ENCODE measurements at places on chromosomes 2 and 18.

DNA sequence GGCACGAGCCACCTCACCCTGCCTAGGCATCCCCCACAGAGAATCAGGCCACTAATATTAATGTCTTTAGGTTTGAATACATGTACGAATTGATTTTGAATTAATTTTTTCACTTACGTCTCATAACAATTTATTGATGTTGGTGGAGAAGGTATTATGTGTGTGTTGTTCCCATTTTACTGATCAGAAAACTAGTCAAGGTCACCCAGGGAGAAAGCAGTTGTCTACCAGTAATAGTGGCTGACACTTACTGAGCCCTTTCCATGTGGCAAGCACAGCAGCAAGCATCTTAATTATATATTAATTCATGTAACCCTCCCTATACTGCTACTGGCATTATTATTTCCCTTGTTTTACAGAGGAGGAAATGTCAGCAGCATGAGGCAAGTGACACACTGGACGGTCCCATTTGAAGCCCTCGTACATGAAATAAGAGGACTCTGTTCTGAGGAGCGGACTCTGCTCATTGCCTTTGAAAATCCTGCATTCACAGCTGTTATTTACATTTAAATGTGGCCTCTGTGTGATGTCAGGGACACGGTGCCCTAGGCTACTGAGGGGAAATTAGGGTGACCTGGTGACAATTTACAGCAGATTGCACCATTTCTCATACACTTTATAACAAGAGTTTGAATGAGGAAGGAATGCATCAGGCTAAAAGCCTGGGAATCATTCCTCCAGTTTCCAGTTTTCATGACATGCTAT, 30.9 kb upstream of the KCNE4 start:
- no peak for DNase-seq

DNA sequence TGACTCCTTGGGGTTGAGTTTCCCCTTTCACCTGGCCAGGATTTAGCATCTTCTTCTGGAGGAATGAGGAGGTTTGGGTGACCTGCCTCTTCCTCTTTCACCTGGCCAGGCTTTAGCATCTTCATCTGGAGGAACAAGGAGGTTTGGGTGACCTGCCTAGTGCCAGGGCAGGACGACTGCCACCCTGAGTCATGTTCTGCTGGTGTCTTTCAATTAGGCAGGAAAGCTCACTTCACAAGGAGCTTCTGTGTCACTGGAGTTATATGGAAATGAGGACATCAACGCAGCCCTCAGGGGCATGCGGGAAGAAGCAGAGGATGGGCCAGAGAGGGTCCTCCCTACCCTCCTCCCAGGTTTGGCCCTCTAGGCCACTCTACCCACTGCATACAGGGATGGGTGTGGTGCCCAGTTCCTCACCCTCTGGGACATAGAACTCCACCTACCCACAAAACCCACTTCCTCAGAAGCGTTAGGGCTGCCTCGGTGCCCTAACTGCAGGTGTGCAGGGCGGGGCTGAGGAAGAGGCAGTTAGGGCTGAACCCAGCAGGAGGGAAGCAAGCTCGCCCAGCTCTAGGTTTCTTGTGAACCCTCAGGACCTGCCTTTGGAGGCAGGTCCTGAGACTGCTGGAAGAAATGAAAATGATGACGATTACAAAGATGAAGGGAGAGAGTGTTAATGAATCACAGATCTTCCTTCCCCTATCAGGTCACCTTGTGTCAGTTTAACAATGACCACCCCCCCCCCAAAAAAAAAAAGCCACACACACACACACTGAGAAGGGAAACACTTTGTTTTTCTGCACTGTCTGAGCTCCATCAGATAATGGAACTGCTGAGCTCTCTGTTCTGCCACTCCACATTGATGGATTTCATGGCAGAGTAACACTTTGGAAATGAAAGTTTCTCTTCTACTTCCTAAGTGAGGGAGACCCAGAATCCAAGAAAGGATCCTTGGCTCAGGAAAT, 71.0 kb downstream of the ARL4C start:
- DNase-seq: no peak

DNA sequence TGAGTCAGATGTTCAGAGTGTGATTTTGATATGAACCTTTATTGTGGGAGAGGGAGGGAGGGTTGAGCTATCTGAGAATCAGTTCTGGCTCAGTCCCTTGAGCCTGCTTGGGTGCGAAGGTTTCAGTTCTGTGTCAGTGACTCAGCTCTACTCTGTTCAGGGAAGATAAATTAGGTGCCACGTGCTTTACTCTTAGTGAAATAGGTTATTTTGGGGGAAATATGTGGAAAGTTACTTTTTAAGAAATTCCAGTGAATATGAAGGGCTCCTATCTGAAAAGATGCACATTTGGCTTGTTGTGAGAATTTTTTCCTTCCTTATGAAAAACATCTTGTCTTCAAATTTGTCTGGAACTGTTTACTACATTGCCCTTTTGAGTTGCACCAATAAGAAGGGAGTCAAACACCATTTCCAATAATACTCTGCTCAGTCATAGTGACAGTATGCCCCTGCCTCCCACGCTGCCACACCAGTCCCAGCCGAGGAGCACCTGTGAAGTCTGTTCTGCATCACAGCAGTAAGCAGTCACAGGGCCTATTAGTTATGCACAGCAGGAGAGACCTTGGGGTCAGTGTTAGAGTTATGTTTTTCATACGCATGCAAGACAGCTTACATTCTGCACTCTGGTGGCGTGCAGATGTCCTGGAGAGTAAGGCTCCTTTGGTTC, 32.8 kb upstream of the DNAH7 start:
- no peak for DNase-seq

DNA sequence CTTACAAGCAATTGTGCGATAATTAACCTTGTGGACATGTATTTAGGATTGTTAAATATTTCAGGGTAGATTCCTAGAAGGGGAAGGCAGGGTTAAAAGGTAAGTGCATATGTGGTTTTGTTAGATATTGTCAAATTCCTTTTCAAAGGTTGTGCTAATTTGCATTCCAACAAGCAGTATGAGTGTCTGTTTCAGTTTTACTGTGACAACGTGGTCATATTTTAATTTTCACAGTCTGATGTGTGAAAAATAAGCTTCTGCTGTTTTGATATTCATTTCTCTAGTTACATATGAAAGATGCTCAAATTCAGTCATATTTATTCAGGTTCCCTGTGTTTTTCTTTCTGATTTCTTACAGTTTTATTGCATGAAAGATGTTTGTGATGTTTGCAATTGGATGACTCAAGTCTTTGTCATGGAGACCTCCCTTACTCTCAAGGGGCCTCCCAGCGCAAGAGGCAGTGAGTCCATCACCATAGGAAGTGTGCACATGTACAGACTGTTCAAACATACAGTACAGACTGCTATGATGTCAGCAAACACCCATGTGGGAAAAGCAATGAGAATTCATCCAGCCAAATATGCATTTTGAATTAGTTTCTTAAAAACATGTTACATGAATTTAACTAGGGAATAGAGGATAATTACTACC, 310.8 kb downstream of the GALR1 start:
- no peak for DNase-seq

DNA sequence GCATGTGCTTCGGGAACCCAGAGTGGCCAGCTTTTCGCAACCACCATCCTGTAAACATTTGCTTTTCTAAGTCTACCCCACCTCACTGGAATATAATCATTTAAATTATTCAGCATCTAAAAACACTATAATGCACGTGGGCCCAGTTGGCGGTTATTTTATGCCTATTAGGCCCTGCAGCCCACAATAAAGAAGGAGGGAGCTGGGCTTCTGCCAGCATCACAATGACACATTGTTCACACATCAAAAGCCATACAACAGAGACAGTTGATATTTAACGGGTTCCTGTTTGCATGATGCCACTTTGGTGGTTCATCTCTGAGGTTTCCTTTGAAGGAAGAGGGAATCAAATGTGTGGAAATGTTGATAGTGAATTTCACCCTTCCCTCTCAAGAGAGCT, 916.0 kb upstream of the CELF4 start:
- DNase-seq: no peak

DNA sequence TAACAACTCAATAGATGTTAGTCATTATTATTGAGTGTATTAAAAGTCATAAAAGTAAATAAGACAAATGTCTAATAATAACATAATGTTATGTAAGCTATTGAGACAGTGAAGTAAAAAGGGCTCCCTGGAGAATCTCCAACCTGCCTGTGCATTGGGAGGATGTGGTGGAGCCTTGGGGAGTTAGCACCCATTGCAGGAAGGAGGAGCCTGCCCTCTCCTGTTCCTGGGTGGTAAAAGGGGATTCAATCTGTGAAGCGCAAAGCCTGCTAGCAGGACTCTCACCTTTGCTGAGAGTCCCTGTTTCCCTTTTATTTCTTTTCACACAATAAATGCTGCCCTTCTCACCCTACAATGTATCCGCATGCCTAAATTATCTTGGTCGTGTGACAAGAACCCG, 206.1 kb downstream of the RAB3GAP1 start:
- no peak for DNase-seq

- no peak for DNase-seq
These were observed 120.8 kb upstream of the CHAC2 start for GRCh38 chr2:53646788-53647187.

DNA sequence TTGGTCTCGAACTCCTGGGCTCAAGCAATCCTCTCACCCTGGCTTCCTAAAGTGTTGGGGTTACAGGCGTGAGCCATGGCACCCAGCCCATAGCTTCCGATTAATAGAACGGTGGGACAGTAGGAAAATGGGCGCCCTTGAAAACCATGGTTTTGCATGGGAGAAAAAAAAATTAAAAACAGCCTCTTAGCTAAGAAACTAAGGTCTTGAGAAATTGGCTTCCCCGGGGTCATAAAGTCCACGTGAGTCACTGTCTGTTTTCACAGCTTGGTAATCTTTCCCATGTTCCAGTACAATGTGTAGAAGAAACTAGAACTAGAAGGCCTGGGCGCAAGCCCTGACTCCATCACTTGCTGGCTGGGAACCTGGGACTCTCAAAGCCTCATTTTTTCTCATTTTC, 20.7 kb downstream of the B3GNT2 start:
- DNase-seq: no peak

DNA sequence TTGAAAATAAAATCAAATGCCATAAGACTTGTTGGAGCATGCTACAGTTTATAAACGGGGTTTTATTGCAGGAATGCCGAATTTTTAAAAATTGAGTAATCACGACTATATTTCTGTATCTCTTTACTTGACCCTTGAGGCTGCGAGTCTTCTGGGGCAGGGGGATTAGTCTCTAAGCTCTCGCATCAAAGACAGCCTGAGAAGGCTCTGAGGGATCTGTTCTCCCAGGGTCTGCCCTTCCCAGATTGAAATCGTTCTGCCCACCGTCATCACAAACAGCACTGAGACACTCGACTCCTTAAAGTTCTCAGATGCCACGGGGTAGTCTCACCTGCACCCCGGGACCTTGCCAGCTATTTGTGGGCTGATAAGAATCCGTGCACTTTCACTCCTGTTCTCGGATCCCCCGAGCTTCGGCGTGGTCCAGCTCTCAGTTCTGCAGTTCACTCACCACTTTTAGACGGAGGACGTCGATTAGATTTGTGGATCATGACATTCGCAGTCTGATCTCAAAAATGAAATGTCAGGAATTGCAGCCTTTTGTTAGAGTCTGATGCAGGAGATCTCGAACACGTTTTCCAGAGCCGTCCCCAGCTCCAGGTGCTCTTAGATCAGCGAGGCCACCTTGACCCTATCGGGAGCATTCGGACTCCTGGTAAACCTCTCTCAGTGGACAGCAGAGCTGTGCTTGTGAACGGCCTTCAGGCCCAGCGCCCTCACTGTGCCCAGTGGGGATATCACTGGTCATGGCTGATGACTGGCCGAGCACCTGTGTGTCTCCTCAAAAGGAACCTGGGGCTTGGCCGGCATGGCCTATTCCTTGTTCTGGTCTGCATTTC, 43.0 kb downstream of the TWIST2 start:
- DNase-seq: no peak

- DNase-seq: peak; percentile 29
These were observed 1.2 kb upstream of the ERFE start for GRCh38 chr2:238157506-238158017.

GRCh38 chr2:143514413-143514812, 385.2 kb downstream of the ARHGAP15 start:
- DNase-seq: no peak

DNA sequence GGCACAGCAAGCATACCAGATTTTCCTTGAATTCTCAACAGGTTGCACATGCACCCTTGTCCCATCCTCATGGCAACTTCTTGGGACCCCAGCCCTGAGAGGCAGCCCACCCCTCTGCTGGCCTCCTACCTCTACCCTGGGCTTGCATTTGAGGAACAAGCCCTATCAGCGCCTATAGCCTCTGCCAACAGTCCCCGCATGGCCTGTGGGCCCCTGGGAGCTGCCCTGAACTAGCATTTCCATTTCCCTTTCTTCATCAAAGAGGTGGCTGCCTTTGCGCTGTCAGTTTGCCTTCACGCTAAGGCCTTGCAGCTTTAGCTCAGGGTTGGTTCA, 5.4 kb upstream of the ZAP70 start:
- DNase-seq: no peak

DNA sequence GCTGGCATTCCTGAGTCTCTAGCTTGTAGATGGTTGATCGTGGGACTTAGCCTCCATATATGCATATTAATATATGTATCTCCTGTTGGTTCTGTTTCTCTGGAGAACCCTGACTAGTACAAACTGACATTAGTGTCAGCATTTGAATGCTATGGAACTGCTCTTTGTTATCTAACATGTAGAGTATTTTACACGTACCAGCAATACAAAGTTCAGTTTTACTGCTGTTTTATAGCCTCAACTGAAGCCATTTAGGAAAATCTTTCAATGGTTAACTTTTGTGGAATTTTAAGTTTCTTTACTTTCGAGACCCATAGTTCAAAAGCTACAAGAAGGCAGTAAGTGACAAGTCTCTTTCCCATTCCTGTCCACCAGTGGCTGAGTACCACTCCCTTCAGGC, 418.4 kb downstream of the NUP35 start:
- no peak for DNase-seq

GRCh38 chr2:120769787-120770120, 34.1 kb downstream of the GLI2 start:
- DNase-seq: no peak

DNA sequence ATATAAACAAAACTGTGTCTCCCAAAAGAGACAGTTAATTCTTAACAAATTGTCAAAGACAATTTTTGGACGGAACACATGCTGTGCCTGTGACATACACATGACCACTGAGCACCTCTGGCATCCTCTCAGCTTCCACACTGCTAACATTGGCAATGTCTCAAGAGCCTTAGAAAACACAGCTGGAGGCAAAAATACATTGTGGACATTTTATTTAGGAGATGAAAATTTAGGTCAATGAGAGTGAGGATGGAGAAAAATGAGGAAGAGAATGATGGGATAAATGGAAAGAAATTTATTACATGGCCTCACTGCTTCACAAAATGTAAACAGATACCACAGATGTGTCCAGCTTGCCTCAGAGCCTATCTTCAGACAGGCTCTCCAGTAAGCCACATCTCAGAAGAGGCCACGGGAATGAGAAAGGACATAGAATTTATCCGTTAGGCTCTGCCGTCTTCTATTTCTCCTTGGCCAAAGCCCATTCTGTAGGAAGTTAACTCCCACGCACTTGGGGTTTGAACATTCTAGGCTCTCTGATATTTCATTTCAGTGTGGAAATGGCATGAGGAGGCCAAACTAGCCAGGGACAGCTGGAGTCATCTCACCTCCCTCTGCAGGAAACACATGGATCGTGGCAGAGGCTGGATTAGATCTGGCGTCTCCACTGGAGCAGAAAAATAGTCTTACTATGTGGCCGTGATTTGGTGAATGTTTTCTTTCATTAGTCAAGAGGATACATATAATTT, 519.4 kb upstream of the DSEL start:
- DNase-seq: no peak
